Breast epithelium (tissue), 4 donors: ENCODE measurements at places on chromosomes 5 and 9.
A peak's percentile ranks its signal among the peaks of the same experiment; 100 is the strongest.

DNA sequence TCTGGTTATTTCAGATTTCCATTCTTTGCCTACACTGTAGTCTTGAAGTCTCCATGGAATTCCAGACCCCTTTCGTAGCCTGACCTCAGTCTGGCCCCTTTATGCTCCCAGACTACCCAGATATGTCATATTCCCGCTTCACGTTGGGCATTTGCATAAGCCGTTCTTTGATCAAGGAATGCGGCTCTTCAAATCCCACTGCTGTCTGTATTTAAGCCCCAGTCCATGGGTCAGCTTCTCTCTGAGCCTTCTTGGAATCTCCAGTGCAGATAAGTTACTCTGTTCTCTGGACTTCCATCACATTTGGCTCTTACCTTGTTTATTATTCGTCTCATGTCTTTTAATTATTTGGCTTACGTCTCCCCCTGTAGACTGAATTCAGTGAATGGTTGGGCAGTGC is 97.4 kb downstream of the PARP8 start:
- no peak for DNase-seq

DNA sequence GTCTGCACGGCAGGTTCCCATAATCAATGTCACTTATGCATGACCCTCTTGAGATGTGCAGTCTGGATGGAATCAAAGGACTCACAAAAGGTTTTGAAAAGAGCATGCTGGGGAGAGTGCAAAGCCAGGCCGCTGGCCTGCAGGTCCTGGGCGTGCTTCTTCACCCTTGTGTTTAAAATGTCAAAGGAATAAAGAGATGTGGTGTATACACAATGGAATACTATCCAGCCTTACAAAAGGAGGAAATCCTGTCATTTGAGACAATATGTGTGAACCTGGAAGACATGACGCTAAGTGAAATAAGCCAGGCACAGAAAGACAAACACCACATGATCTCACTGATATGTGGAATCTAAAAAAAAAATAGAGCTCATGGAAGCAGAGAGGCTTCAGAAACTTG is 137.5 kb upstream of the PHYKPL start:
- no peak for DNase-seq

GRCh38 chr9:32401488-32401887 is 17.0 kb downstream of the ACO1 start:
- DNase-seq: no peak

GRCh38 chr5:114362197-114362976 is 517 bp downstream of the KCNN2 start:
- no peak for DNase-seq

GRCh38 chr5:136793300-136793699 is 428.0 kb upstream of the TRPC7 start:
- DNase-seq: no peak

- no peak for DNase-seq
Observed at GRCh38 chr5:6673031-6673430, 39.8 kb downstream of the SRD5A1 start.

DNA sequence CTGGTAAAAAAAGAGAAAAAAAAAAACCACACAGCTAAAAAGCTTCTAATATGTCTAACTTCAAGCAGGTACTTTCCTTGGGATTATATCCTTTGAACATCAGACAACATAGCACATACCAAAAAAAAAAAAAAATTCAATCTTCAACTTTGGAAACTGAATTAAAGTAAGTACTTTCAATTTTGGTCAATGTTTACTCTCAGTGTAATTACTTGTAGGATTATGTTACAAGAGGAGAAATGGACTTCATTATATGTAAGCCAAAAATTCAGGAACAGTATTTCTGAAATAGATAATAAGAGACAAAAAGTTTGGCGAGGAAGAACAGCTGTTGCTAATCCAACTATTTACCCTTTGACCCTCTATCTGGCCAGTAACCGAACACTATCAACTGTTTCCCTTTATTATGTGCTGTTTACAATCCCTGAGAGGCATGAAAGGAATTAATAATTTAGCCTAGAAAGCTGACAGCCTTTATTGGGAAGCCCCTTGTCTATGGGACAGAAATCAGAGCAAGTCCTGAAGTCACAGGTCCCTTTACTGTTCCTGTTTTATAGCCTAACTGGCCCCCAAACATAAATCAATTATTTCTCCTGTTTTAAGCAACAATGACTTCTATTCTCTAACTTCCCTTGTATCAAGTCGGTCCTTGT is 46.6 kb downstream of the NR6A1 start:
- no peak for DNase-seq

DNA sequence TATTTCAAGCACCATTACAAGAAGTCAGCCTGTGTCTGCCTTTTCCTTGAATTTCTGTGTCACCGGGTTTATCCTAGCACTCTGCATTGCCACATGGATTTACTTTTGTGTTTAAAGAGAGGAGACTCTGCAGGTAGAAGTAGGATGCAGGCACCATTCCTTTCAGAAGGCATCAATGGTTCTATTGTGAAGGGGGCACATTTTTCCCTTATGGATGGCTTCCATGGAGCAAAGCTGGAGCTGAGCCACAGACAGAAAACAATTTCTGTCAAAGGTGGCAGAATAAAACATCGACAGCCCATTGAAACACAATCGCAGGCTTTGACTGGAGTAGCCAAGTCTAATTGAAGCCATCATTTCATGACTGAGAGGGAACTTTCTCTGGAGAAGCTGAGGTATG is 288.0 kb upstream of the ANKH start:
- DNase-seq: no peak

DNA sequence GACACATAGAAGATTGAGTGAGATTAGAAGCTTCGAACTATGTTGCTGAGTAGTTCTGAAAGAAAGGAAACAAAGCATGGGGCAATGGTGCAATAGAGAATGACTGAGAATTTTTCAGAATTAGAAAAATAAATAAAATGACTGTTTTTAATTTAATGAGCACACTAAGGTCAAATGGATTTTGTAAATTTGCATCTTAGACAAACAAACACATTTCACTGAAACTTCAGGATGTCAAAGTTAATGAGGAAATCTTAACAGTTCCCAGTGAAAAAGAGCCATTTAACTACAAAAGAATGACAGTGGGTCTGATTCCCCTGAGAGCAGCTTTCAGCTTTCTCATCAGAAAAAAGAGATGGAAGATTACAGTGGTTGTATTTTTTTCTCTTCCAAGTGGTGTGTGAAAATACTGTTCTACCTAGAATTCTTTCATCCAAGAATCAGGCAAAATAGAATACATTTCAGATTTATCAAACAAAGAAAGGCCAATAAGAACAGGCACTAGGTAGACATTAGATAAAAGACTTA is 591.9 kb downstream of the SEMA5A start:
- DNase-seq: no peak

- peak; percentile 7 for DNase-seq
Observed at GRCh38 chr5:136200761-136201160, 7.8 kb upstream of the SMIM32 start.

DNA sequence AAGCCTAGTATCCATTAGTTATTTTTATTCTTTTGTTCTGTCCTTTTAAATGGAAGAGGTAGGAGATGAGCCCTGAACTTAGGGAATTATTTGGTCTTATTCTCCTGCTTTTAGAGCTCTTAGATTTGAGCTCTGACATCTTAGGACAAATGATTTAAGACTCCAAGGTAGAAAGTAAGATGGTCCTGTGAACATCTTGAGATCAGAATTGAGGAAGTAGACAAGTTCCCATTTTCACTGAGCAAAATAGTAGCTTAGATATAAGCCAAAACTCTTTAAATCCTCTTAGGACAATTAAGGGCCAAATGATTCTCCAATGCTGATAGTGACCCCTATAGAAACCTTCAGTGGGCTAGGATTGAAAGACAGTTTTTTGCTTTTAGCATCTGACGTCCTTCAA is 53.0 kb upstream of the RUSC2 start:
- no peak for DNase-seq

GRCh38 chr9:127168756-127169574 is 46.5 kb upstream of the ANGPTL2 start:
- no peak for DNase-seq

DNA sequence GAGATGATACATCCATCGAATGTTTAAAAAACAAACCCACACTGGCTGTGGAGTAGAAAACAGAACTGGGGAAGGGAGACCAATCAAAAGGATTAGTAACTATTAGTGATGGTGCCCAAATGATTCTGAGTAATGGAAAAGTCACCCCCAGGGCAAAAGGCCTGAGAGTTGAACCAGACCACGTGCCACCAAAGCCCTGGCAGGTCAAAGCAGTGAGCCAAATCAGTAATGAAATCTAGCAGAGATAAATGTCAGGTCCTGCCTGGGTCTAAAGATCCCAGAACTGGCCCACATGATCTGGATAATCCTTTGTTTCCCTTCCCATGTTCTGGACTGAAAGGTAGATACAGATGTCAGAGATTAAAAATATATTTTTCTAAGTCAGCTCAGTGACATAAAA is 9.4 kb downstream of the OTULINL start:
- no peak for DNase-seq

- no peak for DNase-seq
Observed at GRCh38 chr9:27308691-27309390, 11.9 kb upstream of the EQTN start.

GRCh38 chr9:21154018-21154608 is 12.3 kb downstream of the IFNA21 start:
- DNase-seq: no peak

GRCh38 chr9:72633966-72634365 is 112.6 kb downstream of the TMC1 start:
- no peak for DNase-seq

GRCh38 chr9:127180457-127181314 is 58.3 kb upstream of the ANGPTL2 start:
- DNase-seq: peak; percentile 15

GRCh38 chr5:145920542-145921210 is 15.7 kb upstream of the SH3RF2 start:
- DNase-seq: no peak

DNA sequence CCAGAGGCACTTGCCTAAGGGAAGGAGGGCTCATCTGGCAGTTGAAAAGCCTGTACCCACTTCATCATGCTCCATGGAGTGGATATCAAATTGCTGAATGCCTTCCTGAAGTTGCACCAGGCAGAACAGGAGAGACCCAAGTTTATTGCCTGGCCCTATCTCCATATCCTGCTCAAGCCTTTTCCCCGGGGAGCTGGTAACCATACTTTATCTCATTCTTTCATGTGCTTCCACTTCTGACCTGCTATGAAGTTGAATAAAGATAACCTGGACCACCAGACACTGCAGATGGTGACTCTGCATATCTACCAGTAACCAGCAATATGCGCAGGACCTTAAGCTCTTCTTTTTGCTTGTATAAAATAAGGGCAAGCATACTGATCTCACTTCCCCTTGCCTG is 1397.5 kb upstream of the CDH6 start:
- DNase-seq: no peak

GRCh38 chr9:35659340-35659739 is 1.2 kb downstream of the CCDC107 start:
- no peak for DNase-seq

DNA sequence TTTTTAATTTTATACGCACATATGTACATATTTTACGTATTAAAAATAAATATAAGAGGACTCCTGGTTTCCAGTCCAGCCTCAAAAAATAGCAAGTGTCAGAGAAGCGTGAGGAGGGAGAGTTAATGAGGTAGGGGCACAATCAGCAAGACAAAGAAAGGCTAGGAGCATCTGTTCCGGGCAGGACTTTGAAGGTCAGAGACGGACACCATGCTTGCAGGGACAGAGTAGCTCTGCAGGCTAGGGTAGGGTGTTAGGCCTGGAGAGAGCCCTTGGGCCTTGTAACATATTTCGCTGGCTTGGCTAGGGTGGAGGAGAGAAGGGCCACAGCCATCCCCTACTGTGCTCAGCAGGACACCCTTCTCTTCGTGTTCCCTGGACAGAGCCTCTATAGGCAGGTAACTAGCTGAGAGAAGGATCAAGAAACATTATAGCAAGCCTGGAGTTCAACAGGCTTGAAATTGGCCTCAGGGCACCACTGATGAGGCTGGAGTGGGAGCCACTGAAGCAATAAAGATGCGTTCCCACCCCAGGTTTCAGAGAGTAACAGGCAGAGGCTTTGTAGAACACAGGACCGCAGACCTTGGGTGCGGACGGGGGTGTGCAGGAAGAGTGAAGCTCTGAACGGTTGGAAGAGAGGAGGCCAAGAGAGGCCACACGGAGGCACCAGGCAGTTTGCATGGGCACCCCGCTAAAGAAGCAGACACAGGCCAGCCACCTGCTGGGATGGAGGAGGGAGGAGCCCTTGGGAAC is 9.7 kb upstream of the IPPK start:
- no peak for DNase-seq

- peak; percentile 79 for DNase-seq
Observed at GRCh38 chr9:136283291-136284235, 20.3 kb downstream of the CCDC187 start.

DNA sequence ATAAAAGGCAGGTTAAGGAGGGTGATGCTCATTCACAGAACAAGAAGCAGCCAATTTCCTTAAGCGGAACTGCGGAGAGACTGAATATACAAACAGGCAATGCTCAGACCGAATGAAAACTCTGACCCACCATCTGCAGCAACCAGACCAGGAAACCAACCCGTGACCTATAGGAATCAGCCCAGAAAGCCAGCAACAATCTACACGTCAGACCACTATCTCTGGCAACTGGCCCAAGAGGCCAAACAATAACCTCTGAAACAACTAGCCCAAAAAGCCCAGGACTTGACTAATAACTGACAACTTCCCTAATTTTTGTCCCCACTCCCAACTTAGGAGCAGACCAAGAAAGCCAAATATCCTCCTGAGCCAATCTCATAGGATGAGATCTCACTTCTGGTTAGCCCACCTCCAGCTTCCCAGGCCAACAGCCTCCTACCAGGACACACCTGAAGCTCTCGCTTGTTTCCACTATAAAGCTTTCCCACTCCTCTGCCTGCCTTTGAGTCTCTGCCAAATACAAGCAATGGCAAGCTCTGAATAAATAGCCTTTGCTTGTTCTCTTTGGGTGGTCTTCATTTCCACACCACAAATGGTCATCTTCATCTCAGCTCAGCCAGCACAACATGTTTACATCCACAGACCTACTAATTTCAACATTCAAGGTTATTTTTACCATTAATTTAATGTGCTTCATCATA is 168.5 kb downstream of the HSD17B3 start:
- no peak for DNase-seq

DNA sequence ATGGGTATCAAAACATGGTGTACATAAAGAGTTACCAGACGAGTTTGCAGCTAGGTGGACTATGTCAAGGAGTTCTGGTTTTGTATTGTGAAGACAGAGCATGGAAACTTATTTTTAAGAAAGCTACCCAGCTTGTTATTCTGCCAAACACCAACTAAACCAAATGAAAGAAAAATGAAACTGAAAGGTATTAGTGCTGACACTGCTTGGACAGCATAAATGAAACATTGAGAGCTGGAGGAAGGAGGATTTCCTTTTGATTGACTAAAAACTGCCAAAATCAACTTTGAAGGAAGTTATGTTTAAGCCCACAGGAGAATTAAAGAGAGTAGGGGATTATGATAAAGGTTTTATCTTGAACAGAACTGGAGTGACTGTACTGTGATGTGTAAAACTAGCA is 766.2 kb downstream of the PTPRD start:
- no peak for DNase-seq

GRCh38 chr9:127132921-127133647 is 10.6 kb upstream of the ANGPTL2 start:
- no peak for DNase-seq

DNA sequence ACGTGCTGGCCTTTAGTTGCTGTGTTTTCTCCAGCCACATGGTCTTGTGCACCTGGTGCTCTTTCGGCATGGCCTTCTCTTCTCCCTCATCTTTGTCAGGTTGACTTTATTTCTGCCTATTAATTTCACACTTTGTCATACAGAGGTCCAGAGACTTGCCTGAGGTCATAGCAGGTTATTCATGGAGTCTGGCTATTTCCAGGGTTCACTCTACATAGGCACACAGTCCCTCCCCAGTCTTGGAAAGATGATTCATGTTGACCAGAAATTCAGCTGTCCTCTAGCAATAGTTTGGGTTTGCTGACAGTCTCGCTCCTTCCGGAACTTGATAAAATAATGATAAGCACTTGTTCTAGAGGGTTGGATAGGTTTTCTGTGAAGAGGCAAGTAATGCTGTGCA is 81.6 kb downstream of the ARHGAP26 start:
- no peak for DNase-seq
